Naive B cell (primary cell): ENCODE measurements at places on chromosomes 2 and 18.
A peak's percentile ranks its signal among the peaks of the same experiment; 100 is the strongest.

- no peak for DNase-seq
These were observed 234.0 kb downstream of the ACTR3 start for GRCh38 chr2:114123925-114124324.

DNA sequence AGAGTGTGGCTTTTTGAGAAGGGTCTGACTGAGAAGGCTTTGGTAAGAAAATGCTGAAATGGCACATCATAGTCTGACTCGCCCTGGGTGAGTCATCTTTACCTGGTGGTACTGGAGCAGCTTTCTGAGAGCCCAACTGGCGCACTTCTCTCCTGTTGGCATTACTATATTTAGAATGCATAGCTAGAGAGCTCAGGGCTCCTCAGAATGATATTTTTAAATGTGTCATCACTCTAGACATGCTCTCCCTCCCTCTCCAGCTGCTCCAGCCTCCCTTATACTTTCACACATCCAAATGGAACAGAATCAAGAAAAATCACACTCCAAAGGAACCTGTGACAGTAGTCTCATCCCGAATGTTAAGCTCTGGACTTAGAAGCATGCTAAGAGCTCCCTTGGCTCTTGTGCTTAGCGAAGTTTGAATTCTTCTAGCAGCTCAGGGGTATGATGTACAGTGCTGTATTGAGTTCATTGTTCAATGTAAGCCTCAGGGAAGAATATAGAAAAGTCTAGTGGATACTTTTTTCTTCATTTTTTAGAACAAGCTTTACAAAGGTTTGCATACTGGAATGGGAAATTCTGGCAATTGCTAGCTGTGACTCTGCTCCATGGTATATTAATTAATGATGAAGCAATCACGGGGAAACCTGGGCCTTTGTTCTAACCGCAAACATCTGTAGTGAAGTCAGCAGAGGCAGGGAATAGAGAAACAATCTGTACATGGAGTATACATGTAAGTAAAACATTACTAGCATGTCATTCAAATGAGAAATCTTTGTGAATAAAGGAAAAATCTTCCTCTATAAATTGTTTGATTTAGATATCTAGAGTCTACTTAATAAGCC lies 751.2 kb upstream of the NRXN1 start:
- no peak for DNase-seq

DNA sequence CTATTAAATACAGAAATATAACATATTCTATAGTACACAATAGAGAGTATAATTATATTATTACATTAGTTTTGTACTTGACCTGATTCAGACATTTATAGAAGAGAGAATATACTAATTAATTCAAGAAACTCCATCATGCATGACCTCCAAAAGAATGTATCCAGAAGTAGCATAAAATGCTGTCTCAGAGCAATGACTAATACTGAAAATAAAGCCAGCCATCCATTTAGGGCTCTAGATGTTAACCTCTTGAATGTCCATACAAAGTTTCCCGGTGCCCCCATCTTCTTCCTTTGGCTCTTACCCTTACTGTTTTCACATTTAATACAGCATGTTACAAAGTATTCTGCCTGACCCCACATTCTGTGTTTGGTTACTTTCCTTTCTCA lies 102.0 kb downstream of the ARHGAP15 start:
- no peak for DNase-seq

- peak; percentile 56 for DNase-seq
These were observed 57.7 kb upstream of the MAP4K3 start for GRCh38 chr2:39494784-39495251.

DNA sequence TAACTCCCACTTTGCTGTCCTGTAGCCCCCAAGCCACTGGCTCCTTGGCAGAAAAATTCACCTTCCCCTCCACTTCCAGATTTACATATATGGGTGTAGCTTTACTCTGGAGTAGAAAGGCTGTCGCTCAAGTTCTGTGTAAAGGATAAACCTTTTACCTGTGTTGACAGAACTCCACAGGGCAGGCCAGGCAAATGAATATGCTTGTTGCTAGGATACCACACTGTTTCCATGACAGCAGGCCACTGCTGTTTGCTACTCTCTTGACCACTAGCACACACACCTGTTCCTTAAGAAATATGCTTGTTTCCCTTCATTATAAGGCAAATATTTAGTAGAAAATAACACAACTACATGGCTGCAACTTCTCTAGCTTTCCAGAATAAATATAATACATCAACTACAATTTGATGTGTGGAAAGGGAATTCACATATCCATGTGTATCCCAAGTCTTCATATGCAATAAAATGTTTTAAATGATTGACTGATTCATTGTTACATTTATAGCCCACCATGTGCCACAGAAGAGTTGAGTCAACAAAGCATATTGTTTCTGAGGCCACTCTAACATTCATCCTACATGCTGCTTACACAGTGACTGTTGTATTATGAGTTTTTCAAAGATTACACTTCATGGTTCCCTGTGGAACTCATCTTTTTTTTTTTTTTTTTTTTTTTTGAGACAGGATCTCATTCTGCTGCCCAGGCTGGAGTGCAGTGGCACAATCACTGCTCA lies 56.2 kb upstream of the ROCK1 start:
- DNase-seq, result no peak

DNA sequence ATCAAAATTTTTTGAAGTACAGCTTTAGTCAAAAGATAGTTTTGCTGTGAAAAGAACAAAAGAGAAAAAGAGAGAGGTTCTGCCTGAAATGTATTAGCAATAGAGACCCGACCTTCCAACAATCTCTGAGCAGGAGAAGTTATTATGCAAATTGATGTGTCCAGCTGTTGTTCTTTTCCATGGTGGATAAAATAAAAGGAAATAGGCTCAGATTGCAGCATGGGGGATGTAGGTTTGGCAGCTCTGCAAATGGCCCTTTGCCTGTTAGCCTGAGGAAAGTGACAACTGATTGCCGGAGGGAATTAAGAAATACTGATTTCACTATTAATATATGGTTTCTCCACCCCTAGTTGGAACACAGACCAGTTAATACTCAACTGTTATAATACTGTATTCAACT lies 1283.2 kb upstream of the NXPH2 start:
- DNase-seq, result no peak

GRCh38 chr18:45556222-45556621 lies 59.1 kb upstream of the SLC14A2 start:
- no peak for DNase-seq

- DNase-seq, result no peak
These were observed 229.8 kb downstream of the PIK3C3 start for GRCh38 chr18:42184685-42185477.

- peak; percentile 42 for DNase-seq
These were observed 23.3 kb downstream of the KLF7 start for GRCh38 chr2:207142461-207142860.

DNA sequence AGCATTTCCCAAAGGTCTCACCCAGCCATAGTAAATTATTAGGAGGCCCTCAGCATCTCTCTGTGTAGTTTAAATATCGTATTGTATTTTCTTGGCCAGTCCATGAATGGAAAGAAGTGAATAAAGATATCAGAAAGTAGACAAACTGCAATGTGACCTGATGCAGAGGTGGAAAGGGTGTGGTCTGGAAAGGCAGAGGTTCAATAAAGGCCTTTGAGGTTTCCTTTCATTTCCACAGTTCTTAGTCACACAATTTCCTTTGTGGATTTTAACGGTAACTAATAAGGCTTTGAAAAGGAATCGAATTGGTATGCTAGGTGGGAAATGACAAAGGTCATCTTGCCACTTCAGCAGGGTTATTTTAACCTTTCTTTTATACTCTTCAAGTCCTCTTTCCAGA lies 20.1 kb upstream of the WIPF1 start:
- DNase-seq, result no peak

DNA sequence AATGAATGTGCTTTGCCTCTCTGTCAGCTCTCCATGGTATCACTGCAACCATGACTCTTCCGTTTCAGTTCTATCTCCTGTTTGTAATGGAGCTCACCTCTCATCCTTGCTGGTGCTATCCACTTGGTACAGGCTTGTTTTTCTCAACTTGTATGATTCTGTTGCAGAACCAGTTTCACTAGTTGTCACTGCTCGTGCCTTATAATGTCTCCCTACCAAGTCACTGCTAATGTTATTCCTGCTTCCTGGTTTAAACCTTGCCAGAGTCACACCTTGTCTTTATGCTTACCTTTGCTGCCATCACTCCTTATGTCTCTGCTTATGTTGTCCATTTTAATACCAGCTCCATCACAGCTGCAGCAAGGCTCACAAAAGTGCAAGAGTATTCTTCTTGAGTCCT lies 1191.0 kb upstream of the LRRTM1 start:
- DNase-seq, result no peak

DNA sequence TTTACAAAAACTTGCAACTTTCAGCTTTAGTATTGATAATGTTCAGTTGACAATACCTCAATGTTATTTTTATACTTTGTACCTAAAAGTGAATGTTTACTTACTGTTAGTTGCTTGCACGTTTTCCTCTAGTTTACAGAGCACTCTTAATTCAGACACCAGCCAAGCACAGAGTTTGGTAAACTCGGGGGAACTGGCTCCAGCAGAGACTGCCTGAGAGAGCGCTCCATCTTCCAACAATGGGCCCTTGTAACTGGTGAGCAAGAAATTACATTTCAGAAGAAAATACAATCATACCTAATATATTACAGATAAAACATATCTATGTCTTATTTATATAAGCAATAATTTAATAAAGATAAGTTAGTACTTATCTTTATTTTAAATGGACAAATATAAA lies 3.7 kb downstream of the FAM98A start:
- no peak for DNase-seq

GRCh38 chr18:10997885-10998284 lies 151.5 kb downstream of the PIEZO2 start:
- DNase-seq, result no peak

DNA sequence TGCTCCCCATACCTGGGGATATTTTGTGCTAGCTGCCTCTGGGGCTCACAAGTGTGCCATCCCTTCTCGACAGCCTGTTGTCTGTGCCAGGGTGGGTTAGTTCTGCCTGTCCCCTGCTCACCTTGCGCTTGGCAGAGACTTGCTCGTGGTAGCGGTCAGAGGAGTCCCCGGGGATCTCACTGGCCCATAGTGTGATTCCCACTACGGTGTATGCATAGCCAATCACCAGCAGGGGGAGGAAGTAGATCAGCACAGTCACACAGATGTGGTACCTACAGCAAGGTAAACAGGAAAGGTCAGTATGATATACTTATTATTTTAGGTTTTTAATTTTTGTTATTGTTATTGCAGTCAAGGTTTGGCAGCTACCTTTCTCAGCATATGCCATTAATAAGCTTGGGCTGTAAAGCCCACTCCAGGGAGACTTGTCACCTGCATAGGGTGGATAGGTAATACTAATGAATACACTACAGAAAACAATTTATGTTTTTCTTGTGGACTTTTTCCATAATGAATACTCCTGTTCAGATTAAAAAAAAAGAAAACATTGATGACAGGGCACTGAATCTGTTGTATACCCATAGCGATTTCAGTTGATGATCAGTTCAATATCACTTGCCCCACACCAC lies 95.2 kb downstream of the POLE4 start:
- DNase-seq, result no peak

GRCh38 chr2:241003830-241004564 lies 5.6 kb downstream of the SNED1 start:
- no peak for DNase-seq

- DNase-seq, result no peak
These were observed 62.5 kb downstream of the RPRM start for GRCh38 chr2:153416071-153416470.

DNA sequence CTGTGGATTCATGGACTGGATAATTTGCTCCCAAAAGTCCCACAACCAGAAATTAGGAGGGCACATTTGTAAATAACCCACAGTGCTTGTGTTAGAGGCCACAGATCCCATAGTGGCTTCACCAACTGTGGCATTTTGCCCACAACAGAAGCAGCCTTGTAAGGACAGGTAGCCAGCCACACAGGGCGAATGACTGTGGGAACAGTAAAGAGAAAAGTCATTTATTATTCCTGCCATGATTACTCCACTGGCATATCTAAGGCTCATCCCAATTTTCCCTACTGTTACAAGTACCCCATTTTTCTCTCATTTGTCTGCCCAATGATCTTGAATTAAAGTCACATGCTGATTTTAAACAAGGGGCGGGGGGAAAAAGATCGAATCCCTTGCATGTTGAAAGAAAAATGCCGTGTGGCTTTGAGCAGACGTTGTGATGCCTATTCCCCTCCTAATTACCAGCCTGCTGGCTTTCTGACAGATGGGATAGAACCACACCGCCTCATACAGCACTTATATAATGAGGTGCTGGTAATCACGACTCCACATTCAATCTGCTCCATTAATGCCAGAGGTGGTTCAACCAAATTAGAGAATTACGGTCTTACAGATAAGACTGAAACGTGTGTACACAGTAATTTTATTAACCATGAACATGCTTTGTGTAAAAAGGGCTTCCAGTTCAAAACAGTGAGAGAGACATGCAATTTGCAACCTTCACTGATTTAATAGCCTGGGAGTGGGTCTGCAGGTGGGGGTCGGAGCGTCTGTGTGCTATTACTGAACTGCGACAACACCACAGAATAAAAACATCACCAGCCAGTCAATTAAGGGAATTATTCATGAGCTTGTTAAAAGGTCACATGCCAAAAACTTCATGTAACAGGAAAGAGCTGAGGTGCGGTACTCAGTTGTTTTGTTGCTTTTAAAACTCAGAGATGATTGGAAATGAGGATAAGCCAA lies 196.0 kb downstream of the TMEM163 start:
- DNase-seq, result no peak

DNA sequence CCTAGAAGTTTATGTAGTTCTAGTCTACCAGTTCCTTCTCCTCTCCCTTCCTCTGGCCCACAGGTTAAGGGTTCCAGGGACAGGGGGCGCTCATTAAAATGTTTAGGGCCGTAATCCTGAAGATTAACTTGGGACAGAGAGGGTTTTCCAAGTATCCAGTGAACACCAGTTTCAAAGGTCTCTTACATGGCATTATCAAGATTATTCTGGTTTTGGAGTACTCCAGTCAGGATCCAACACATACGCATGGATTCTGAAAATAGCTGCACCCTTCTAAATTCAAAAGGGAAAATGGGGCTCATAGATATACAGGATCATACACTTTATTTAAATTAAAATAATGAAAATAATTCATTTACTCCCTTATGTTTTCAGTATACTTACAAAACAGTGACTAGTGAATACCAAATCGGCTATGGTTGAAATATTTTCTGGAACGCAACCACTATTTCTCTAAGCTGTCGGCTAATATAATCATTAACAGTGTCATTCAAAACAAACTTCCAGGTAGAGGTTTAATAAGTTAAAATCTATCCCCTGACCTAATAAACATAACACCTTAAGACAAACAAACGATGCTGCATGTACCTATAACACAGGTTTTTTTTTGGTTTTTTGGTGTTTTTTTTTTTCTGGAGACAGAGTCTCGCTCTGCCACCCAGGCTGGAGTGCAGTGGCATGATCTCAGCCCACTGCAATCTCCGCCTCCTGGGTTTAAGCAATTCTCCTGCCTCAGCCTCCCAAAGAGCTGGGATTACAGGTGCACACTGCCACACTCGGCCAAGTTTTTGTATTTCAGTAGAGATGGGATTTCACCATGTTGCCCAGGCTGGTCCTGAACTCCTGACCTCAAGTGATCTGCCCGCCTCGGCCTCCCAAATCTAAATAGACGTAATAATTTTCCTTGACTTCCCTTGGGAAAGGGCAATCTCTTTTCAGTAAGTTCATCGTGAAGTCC lies 44.7 kb downstream of the MGAT4A start:
- no peak for DNase-seq
